ENCODE measurements at places on chromosomes 4 and X. TPM values are rescaled to one million over a fixed set of nuclear protein-coding genes. Genes with fewer than 3 reads are reported as not detected.

Gene NDP
- total RNA-seq: not detected

Gene RAB41
- not detected for total RNA-seq

Gene TECRL
- total RNA-seq: not detected

Gene CCDC149
- total RNA-seq: 1.6 TPM

Gene HSFX1
- total RNA-seq: 0.81 TPM

Gene KCNE5
- total RNA-seq: not detected

Gene POLN
- 0.16 TPM for total RNA-seq

Gene IL13RA1
- total RNA-seq: 18.7 TPM
